HCEC 1CT (cell line): ENCODE measurements at places on chromosomes 7 and 10.

GRCh38 chr7:47762746-47763062 is 180.8 kb upstream of the TNS3 start:
- DNase-seq, result no peak

DNA sequence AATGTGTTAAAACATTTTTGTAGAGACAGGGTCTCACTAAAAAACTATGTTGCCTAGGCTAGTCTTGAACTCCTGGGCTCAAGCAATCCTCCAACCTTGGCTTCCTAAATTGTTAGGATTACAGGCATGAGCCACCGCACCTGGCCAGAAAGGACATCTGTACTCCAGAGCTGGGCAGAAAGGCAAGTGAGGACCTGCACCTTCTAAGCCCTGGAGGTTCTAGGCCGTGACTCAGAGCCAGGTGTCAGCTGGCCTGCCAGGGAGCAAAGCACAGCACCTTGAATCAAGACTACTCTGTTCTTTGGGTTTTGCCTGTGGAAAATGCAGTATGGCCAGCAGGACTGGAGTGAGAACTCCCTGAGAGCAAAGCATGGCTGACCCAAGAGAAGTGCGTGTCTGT is 396.5 kb downstream of the ADRA2A start:
- DNase-seq, result no peak

DNA sequence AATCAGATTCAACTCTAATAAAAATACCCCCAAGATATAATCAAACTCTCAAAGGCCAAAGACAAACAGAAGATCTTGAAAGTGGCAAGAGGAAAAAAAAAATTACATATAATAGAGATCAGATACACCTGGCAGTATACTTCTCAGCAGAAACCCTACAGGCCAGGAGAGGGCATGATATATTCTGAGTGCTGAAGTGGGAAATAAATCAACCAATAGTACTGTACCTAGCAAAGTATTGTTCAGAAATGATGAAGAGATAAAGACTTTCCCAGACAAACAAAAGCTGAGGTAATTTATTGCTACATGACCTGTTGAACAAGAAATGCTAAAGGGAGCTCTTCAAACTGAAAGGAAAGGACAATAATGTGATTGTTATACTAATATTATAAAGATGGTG is 291.9 kb downstream of the SH2D4B start:
- DNase-seq, result no peak

GRCh38 chr10:112678581-112678980 is 231.6 kb downstream of the VTI1A start:
- no peak for DNase-seq

DNA sequence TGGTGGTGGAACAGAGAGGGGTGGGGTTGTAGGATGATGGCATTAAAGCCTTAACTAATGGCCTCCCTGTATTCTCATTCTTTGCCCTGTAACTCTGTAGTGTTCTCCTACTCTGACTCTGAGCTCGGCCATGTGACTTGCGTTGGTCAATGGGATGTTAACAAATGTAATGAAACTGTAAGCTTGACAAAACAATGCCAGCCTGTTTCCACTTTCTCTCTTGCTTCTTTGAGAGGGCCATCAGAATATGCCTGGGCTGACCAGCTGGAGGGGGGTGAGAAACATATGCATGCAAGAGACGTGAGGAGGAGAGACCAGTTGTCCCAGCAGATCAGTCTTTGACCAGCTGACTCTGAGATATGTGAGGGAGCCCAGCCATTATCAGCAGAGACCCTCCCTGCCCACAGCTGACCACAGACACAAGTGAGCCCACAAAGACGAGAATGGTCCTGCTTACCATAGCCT is 100.6 kb downstream of the ICA1 start:
- no peak for DNase-seq
